Stomach (tissue), 19 donors: ENCODE measurements at places on chromosomes 13 and 19. TPM values are rescaled to one million over a fixed set of nuclear protein-coding genes. Genes with fewer than 3 reads are reported as not detected.

Gene DENND1C
- total RNA-seq: 1.1 TPM

DNA sequence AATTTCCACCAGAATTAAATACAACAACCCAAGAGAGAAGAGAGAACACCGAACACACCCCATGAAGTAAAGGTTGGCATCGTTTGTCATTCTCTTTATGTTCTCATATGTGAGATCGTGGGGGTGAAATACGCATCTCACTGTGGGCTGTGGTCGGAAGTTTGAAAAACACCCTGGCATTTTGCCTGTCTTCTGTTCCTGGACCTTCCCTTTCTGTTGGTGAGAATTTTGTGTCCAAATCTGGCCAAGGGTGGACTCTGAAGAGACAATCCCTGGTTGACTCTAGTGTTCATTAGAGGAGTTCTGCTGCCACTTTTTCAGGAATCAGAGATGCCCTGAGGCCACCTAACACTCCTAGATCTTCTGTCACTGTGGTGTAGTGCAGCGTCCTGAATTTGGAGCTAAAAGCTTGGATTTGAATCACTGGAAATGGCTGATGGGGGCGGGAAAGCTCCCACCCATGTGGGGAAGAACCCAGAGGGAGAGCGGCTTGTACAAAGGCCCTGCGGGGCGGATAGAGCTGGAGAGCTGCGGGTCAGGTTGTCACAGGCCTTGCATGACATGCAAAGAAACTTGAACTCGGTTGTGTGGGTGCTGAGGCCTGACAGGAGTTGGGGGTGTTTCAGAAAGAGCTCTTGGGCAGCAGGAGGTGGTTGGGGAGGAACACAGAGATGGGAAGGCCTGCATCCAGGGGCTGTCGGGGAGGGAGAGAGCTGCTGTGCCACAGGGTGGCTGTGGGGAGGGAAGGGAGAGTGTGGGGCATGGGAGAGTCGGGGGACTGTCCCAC is 11.1 kb upstream of the SPATA13 start:
- DNase-seq: no peak

Gene F2RL3
- total RNA-seq: 1.6 TPM

DNA sequence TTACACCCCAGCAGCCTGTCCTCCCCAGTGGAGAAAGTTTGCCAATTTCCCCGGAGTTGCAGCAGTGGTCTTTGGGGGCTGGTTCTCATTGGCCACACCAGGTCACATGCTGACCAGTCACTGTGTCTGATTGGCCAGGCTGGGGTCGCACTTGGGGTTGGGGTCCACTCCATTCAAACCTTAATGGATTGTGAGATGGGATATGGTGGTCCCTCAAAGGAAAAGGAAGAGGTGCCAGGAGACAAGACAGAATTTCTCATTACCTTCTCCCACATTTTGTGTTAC is 3.4 kb downstream of the PPM1N start:
- no peak for DNase-seq

Gene COL4A2
- total RNA-seq: 134 TPM
